ENCODE measurements at places on chromosomes 1 and 21.

GRCh38 chr1:9282696-9282955, 10.1 kb upstream of the SPSB1 start:
- DNase-seq: no peak

DNA sequence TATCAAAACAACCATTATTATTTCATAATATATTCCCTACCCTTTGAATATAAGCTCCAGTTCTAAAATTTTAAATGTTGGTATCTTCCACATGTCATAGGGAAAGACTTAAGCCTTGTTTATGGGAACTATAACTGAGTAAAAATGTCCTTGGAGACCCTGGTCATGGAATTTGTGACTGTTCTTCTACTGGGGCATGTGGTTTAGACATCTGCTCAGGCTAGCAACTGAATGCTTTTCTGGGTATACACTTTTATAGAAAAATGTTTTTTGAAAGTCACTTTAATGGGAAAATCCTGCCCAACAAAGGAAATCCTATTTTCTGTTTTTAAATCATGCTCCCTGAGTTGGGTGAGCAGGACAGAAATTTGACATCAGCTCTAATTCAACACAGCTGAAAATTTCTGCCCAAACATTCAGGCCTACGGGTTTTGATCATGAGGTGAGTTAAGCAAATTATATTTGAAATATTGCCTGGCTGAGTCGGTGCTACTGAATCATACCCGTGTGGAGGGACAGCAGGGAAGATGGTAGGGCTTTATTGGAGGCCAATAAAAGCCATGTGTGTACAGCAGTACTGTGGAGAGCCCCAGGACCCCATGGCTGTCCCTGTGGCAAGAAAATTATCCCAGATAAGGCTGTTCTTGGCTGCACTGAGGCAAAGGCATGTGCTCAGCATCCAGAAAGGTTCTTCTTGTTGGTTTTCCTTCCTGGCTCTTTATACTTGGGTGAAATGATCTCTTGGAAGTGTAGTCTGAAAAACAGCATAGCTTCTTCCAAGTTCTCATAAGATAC, 391.8 kb downstream of the DISC1 start:
- DNase-seq: no peak

DNA sequence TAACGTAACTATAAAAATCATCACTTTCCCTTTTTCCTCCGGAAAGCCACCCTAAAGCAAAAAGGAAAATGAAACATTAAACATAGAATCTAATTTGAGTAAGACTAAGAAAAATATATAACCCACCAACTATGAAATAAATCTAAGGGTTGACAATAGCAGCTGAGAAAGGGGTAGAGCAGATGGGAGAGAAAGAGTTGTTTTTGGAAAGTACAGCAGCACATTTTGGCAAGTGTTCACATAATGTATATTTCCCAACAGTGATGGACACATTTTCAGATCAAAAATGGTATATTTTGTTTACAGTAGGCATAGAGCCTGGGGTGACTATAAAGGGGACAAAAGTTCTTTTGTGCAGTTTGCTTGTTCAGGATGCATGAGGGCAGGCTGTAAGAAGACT, 1287.4 kb upstream of the B3GALT2 start:
- DNase-seq: no peak

- DNase-seq: peak; percentile 76
Observed at GRCh38 chr21:42974832-42975820, 764 bp downstream of the PKNOX1 start.

DNA sequence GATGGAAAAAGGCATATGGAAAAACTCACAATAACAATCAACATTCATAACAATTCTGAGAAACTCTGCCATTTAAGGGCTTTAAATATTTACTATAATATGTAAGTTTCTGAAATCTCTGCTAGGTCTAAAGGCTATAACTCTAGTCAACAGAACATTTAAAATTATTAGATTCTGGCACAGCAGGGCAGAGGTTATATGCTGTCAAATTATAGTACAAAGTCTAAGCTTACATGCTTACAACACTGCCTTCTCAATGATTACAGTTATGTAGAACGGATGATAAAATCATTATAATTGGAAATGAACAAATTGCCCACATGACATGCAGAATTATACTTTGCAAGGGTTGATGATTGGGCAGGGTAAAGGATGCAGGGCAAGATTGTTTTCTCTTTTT, 97.7 kb downstream of the PIGK start:
- no peak for DNase-seq

DNA sequence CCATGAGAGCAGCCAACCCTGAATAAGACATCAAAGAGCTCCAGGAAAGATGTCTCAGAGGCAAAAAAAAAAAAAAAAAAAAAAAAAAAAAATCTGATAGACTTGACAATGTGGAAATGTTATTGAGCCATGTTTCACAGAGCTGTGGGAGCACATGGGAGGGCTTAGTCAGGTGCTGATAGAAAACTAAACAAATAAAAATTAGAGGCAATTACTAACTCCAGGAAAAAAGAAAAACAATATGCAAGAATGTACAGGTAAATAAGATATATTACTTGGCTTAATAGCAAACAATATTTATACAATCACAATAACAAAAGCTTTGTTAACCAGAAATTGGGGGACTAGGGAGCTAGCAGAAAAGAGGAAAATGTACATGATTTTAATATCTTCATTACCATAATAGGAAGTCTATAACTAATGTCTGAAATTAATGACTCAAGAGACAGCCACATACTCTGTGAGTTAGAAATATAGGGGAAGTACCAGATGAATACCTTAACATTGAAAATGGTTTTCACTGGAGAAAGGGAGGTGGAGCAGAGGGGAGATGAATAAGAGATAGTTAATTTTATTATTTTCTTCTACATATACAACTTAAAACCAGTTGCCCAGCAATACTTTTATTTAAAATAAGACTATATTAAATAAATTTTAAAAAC, 16.9 kb upstream of the RGS16 start:
- no peak for DNase-seq

DNA sequence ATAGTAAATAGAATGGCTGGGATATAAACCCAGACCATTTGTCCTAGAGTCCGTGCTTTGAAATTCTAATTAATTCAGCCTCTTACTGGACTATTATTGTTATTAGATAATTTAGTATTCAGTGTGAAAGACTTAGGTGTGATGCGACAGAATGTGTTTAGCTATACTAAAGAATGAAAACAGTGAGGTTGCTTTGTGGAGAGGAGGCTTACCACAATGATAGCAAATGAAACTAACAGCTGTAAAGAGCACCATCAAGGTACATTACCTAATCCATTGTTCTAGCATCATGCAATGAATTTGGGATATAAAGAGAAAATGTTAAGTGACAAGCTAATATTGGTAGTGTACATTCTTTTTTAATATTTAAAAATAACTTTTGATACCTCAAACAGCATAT, 911.1 kb downstream of the KCNT2 start:
- DNase-seq: no peak

DNA sequence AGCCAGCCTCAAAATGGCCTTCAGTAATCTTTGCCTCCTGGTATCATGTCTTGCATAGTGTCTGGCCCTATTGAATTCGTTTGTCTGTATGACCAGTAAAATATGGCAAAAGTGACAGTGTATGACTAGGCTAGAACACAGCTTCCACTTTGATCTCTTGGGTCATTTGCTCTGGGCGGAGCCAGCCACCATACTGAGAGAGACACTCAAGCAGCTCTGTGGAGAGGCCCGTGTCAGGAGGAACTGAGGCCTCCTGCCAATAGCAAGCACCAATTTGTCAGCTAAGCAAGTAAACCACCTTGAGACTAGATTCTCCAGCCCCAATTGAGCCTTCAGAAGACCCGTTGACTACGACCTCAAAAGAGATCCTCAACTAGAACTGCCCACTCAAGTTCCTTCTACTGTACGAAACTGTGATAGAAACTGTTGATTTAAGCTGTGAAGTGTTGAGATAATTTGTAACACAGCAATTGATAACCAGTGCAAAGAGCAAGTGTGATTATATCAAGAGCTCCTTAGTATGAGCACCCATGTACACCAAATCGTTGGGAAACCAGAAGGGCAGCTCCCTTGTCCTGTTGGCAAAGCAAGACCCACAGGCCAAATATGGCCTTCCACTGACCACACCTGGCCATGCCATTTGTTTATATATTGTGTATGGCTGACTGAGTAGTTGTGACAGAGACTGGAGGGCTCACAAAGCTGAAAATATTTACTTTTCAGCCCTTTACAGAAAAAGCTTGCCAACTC, 52.7 kb upstream of the SERBP1 start:
- no peak for DNase-seq

- no peak for DNase-seq
Observed at GRCh38 chr1:204307334-204307883, 52.3 kb downstream of the PLEKHA6 start.

GRCh38 chr1:170518965-170519364, 13.0 kb upstream of the GORAB start:
- DNase-seq: no peak

- DNase-seq: no peak
Observed at GRCh38 chr1:41394369-41394744, 33.1 kb downstream of the FOXO6 start.

DNA sequence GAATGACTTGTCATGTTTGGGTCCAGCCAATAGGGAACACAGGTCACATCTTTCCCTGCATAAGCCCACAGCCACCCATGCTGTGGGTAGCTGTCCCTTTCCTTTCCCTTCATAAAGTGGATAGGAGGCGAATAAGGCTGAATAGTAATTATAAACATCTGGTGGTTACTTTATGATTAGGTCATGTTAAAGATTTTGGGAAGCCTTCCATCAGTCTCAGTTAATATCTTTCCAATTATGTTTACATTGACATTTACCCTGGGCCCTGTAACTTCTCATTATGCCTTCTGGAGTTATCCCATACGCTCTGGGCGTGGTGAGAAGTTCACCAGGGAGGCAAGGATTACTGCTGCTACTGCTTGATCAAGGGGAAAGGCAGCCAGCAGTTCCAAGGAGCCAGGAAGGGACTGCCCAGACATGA, 197.2 kb downstream of the HLX start:
- no peak for DNase-seq
